ENCODE measurements at places on chromosomes 7 and 10. TPM values are rescaled to one million over a fixed set of nuclear protein-coding genes. Genes with fewer than 3 reads are reported as not detected.

GRCh38 chr7:104627516-104627915 is 299.1 kb downstream of the LHFPL3 start:
- DNase-seq, result no peak

C10orf95 gene
- polyA plus RNA-seq, result 0.13 TPM

INSYN2A gene
- polyA plus RNA-seq, result 0.62 TPM

- no peak for DNase-seq
Measured at GRCh38 chr7:1552200-1552599, 3.8 kb downstream of the TMEM184A start.

GRCh38 chr10:6543431-6544005 is 36.6 kb downstream of the PRKCQ start:
- DNase-seq, result no peak

DNA sequence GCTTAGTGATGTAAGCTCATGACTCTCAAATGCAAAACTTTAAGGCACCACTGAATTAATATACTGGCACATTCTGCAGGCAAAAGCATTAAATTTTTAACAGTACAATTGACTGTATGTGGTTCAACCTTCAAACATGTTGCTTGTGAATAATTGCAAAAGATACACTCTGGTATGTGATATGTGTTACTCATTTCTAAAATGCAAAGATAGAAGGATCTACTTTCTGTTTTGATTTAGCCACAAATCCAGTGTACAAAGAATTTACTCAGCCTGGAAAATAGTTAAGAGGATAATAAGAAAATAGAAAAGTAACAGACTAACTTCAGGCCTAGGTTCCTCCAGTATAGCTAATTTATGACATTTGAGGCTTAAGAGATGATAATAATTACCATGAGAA is 66.6 kb upstream of the NOBOX start:
- no peak for DNase-seq

DNA sequence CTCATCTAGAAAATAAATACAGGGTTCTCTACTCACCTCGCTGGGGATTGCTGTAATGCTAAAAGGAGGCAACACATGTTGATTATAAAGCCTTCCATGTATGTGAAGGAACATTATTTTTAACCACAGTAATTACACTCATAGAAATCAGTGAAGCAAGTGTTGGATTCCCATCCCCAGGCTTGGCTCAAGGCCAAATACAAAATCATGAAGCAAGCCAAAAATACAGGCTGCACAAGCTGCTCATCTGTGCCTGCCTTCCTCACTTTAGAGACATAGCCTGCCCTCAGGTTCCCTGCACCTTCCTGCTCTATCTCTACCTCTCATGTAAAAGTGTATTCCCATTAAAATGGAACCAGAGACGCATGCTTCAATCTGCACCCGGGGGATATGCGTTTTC is 1077.1 kb upstream of the C7orf33 start:
- no peak for DNase-seq

- DNase-seq, result no peak
Measured at GRCh38 chr10:115975506-115975905, 297.5 kb downstream of the GFRA1 start.

DNA sequence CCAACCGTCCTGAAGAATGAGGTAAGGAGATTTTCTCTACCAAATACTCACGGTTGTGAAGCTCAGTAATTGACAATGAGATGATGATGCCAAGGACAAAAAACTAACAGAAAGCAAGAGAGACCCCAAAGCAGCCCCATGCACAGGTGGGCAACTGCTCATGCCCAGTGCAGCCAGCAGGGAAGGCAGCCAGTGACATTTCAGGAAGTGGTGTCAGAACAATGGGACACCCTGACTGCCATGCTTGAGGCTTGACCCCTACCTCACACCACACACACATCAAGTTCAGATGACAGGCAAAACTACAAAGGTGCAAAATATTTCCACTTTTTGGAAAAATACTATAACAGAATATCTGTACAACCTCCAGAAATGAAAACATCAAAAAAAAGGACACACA is 66.9 kb downstream of the CFAP46 start:
- no peak for DNase-seq

DNA sequence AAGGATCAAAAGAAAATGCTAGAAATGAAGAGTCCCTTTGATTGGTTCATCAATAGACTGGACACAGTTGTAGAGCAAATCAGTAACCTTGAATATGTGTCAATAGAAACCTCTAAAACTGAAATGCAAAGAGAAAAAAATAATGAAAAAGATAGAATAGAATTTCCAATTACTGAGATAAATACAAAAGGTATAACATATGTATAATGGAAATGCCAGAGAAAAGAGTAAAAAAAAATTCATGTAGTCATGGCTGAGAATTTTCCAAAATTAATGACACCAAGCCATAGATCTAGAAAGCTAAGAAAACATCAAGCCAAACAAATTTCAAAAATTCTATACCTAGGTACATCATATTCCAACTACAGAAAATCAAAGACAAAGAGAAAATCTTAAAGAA is 62.0 kb upstream of the HGF start:
- DNase-seq, result no peak

SMARCD3 gene
- 11.6 TPM for polyA plus RNA-seq

DNA sequence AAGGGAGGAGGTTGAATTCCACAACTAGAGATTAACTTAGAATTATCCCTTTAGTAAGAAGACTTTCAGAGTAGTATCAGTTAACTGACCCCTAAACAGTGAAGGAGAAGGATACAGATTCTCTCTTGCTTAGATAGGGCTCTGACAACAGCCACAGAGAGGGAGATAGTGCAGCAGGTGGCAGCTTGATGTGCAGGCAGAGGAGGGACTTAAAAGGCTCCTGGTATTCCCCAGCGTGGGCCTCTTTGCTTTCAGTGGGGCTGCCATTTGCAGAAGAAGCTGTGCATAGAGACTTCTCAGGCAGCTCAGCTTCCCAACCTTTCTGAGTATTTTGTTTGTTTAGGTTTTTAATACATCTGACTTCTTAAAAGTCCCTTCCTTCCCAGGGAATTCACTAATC is 16.0 kb downstream of the FZD1 start:
- DNase-seq, result no peak

C10orf67 gene
- 0.06 TPM for polyA plus RNA-seq

ANTXRL gene
- polyA plus RNA-seq, result 0.30 TPM

STN1 gene
- polyA plus RNA-seq, result 17.1 TPM

DNA sequence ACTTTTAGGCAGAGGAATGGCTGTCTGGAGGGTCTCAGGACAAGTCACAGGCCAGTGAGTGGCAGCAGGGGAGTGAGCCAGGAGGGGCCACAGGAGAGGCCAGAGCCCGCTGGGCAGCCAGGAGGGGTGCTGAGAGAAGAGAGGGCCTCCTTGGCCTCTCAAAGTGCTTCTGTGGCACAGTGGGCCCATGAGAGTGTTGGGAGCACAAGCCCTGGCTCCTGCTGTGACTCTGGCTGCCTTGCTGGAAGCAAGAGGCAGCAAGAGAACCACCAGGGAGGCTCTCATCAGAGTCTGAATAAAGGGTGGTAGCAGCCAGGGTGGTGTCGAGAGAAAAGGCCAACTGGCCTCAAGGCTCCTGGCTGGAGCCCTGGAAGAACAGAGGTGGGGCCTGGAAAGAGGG is 91.1 kb downstream of the VOPP1 start:
- no peak for DNase-seq

CALHM1 gene
- polyA plus RNA-seq, result not detected

- peak; percentile 13 for DNase-seq
Measured at GRCh38 chr7:121397822-121398221, 1.7 kb upstream of the FAM3C start.

DNA sequence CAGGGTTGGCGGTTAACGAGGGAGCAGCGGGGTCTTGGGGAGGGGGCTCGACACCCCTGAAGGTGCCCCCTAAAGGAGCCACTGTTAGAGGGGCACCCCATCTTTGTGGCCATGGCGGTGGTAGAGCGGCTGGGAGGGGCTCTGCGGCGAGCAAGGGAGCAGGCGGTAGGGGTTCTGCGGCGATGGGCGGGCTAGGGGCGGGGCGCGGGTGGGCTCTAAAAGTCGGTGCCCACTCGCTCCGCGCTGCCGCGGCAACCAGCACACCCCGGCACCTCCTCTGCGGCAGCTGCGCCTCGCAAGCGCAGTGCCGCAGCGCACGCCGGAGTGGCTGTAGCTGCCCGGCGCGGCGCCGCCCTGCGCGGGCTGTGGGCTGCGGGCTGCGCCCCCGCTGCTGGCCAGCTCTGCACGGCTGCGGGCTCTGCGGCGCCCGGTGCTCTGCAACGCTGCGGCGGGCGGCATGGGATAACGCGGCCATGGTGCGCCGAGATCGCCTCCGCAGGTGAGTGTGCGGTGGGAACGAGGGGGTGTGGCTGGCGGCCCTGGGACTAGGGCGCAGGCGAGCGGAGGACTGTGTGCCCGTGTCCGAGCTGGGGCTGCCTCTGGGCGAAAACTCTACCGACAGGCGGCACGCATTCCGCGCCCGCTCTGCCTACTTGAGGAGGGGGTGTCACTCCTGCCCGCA is at the start of gene MEST:
Gene MEST (plus strand): TSS at position 245 of the 682 bp plus-strand sequence. CDS start 229 bp downstream, at position 474.
- no peak for DNase-seq

ZP3 gene
- 19.5 TPM for polyA plus RNA-seq

DNA sequence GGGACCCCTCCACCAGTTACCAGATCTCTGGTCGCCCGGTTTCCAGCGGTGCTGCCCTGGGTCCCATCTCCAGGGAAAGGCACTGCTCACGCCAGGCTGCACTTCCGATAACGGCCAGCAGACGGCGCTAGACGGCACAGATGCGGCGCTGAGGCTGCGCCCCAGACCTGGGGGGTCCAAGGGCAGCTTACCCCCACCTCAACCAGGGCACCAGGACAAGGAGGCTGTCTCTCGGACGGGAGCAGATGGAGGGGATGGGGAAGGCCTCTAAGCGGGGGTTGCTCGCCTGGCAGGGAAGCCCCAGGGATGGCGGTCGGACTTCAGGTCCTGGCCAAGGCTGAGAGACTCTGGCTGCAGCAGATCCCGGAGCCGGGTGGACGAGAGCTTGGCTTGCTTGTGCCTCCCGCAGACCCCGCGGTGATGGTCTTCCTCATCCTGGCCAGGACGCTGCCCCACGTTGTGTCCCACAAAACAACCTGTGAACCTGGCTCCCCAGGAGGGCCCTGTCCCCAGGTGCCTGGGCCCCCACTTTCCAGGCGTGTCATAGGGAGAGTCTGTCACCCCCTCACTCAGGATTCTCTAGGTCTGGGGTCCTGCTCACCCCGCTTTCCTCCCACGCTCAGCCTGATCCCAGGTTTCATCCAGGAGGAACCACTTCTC is 23.9 kb upstream of the ZNF716 start:
- no peak for DNase-seq

GRCh38 chr10:79023240-79024162 is 45.3 kb upstream of the ZMIZ1 start:
- DNase-seq, result no peak

LBX1 gene
- polyA plus RNA-seq, result not detected

DNA sequence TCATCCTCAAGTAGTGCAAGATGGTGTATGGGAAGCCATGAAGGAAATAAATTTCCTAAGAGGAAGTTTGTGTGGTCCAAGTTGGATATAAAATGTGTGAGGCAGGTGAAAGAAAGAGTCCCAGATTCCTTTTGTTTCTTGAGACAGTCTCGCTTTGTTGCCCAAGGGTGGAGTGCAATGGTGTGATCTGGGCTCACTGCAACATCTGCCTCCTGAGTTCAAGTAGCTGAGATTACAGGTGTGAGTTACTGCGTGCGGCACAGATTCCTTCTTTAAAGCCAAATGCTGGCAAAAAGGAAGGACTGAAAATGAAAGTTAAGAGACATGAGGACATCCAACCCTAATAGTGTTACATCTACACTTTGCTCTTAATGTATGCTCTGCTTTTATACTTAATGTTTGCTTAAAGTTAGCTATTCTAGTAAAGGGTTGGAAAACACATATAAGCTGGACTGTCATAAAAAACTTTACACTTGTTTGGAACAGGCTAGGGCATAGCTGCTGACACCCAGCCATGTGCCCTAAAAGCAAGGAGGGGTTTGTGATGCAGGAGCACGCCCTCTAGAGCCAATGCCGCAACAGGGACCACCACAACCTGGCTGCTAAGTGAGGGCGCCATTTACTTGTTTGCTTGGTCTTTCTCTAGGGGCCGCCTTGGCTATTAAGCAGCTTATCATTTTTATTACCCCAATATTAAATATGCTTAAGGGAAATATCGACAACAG is 34.5 kb downstream of the CLEC2L start:
- DNase-seq, result no peak

IL6 gene
- 2.8 TPM for polyA plus RNA-seq

MALRD1 gene
- polyA plus RNA-seq, result not detected

- no peak for DNase-seq
Measured at GRCh38 chr7:147472556-147472955, 1118.0 kb upstream of the C7orf33 start.

GRCh38 chr7:143901332-143901667 is 676 bp downstream of the TCAF1 start:
- no peak for DNase-seq

GRCh38 chr7:100088095-100088620 is 611 bp upstream of the COPS6 start:
- DNase-seq, result no peak

DNA sequence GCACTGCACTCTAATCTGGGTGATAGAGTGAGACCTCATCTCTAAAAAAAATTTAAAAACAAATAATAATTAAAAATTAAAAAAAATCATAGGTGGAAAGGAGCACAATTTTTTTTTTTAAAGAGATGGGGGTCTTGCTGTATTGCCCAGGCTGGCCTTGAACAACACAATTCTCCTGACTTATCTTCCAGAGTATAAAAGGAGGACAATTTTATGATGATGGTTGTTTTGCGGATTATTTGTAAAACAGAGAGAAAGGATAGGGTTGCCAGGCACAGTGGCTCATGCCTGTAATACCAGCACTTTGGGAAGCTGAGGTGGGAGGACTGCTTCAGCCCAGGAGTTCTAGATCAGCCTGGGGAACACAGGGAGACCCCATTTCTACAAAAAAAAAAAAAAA is 5.0 kb downstream of the ACTR1A start:
- DNase-seq, result no peak

GRCh38 chr7:129845178-129845971 is 107.4 kb downstream of the UBE2H start:
- no peak for DNase-seq

GRCh38 chr7:22357311-22358175 is 589 bp upstream of the RAPGEF5 start:
- peak; percentile 35 for DNase-seq

Data from A549 (cell line).